Activated CD4-positive, alpha-beta T cell treated with anti-CD3 and anti-CD28 coated beads for 48 hours (primary cell): ENCODE measurements at places on chromosomes 12 and 14.
A peak's percentile ranks its signal among the peaks of the same experiment; 100 is the strongest.

DNA sequence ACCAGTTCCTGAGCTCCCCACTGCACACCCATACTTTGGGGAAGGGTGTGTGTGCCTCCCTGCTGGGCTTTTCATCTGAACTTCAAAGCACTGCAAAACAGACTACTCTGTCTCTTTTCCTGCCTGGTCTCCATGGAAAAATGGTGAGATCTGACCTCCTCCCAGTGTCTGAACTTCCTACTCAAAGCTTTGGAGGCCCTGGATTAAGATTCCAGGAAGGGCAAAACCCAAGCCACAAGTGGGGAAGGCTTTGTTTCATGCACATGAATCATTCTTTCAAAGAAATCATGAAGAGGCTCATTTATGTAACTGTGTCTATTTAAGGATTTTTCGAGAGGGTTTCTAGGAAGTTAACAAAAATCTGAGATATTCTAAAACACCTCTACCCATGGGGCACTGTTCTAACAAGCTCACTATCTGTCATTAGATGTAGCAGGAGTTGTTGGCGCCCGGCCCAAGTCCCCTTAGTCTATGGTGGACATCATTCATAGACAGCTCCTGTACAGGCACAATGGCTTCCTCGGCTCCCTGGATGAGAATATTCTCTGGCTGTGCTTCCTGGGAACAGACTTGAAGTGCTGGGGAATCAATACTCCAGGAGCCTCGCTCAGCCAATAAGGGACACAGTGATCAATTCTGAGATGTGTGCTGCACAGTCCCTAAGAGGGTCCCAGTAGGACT, 224.0 kb downstream of the KTN1 start:
- DNase-seq, result no peak

DNA sequence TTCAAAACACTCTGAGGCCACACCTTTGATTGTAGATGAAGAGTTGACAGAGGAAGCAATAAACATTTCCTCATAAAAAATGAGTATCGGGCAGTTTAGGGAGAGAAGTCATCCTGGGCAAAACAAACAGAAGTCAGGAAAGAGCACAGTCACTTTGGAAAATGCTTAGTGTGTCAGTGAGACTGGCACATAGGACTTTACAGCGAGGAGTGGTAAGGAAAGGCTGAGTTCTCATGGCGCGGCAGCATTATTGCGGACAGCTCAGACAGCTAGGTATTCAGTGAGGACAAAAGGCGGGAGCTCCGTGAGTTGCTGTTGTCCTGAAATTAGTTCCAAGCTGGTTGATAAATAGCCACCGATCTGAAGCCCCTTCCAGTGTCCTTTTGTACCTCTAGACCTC, 229.9 kb downstream of the SNAPC1 start:
- no peak for DNase-seq

- DNase-seq, result no peak
These were observed at the start of gene SRGAP1 for GRCh38 chr12:63844391-63845341. Gene SRGAP1 (plus strand): TSS chr12:63844700. CDS start chr12:63844817, 117 bp downstream.

GRCh38 chr12:124476011-124476400, 91.4 kb downstream of the NCOR2 start:
- DNase-seq, result no peak

DNA sequence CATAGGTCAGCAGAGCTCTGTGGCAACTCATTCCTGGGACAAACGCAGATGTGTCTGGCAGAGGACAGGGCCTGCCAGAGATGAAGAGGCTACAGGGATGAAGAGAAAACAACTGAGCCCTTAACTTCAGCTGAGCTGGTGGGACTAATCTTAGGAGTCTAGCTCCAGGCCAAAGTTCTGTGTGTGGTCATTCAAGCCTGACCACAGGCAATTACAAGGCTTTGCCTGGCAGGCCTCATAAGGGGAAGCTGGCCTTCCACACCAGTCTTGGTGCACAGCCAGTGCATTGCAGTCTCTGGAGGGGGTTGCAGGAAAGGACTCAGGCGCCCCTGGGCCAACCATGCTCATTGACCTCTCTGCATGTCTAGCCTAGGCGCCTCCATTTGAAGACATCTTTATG, 127.6 kb upstream of the DAAM1 start:
- DNase-seq, result no peak

GRCh38 chr12:46661110-46661845, 164.5 kb downstream of the SLC38A4 start:
- DNase-seq, result peak; percentile 7

DNA sequence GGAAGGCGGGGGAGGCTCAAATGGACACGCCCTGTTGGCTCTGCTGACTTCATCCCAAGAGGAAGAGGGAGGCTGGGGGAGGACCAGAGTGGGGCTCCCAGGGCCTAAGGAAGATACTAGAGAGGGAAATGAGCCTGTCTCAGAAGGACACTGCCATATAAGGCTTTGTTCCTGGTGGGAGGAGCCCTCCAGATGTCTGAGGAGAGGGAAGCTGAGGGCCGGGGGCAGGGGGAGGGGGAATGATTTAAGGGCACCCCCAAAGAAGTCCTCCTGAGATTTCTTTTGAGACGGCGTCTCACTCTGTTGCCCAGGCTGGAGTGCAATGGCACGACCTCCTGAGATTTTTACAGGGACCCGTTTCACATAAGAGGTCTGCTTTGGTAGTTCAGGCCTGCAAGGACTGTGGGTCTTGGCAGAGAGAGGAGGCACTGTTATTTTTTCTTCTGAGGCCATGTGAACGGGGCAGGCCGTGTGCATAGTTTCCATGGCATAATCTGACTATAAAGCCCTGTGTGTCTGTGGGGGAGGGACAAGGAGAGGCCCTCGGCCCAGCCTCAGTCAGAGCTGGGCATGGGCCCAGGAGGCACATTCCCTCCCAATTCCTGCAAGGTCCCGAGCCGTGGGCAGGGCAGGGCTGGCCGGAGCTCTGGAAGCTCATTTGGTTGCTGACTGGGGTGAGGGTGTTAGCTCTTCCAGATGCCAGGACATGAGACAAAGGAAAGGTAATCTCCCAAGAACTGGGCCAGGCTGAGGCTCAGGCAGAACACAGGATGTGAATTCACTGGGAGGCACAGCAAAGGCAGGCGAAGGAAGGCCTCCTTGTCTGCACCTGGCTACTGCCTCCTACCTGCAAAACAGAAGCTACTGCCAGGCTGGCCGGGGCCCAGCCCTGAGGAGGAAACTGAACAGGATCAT, 22.2 kb upstream of the PLEKHG3 start:
- DNase-seq, result no peak

- DNase-seq, result no peak
These were observed 1.4 kb downstream of the VAMP1 start for GRCh38 chr12:6469092-6469491.

DNA sequence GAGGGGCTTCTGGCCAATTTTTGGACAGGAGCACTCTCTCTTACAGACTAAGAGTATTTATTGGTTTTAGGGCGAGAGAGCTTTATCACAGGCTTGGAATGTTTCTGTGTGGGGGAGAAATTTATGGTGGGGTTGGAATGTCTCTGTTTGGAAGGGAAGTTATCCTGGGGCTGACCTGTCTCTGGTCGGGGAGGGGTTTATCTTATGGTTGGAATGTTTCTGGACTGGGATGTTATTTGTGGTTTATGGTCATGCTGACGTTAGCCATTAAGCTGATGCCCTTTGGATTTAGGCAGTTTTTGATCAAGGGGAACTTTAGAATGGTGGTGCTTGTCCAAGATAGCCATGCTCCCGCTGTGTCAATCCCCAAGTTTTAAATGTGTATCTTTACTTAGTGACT, 614.8 kb downstream of the DIO2 start:
- DNase-seq, result no peak

DNA sequence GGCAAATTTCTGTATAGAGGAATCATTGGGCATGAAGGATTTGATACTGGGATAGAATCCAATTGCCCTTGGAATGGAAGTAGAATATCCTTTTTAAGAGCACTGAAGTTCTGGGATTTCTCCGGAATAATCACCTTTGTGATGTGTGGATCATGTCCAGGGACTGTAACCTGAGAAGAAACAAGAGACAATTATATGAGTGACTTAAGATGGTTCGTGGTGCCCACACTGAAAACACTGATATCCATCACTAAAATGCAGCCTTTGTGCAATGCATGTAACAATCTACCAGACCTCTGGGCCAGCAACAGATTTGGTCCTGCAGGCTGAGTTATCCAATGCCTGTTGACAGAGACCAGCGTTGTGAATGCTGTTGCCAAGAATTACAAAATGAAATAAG, 48.5 kb downstream of the MDM2 start:
- no peak for DNase-seq

GRCh38 chr12:59193476-59194050, 273.3 kb upstream of the LRIG3 start:
- DNase-seq, result no peak

- no peak for DNase-seq
These were observed 53.7 kb upstream of the INSM2 start for GRCh38 chr14:35480119-35480769.

DNA sequence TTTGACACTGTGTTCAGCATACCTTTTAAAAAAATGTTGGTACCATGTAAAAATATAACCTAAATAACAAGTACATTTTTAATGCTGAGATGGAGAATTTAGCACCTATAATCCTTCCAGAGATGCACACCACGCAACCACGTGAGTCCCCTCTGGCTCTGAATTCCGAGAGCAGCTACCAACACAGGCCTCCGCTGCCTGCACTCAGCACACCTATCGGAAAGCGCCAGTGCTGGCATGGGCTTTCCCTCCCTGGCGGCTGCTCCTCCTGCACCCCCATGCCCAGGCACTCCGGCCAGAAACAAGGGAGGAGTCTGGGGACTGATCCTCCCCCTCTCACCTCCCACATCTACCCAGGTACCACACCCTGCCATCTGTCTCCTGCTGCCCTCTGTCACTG, 47.0 kb downstream of the ITPK1 start:
- DNase-seq, result no peak

- no peak for DNase-seq
These were observed 6.5 kb downstream of the DDX51 start for GRCh38 chr12:132137483-132138125.

- no peak for DNase-seq
These were observed 6.1 kb upstream of the GPRC5A start for GRCh38 chr12:12885096-12885792.

- DNase-seq, result no peak
These were observed 98.0 kb downstream of the IRF2BPL start for GRCh38 chr14:76930549-76930948.

DNA sequence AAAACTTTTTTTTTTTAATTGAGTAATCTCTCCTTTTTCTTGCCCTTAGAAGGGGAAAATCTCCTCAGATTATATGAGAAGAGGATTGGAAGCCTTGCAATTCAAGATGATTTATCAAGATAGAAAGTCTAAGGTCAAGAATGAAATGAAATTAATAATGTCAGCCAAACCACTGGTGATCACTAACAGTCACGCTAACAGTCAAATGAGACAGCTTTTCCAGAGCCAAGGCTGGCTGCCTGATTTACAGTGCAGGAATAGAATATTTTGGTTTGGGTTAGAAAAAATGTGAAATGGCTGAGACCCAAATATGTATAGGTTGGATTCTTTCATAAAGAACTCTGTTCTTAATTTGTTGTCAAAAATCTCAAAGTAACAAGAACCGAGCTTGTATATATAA, 204.3 kb downstream of the PPM1H start:
- DNase-seq, result no peak

DNA sequence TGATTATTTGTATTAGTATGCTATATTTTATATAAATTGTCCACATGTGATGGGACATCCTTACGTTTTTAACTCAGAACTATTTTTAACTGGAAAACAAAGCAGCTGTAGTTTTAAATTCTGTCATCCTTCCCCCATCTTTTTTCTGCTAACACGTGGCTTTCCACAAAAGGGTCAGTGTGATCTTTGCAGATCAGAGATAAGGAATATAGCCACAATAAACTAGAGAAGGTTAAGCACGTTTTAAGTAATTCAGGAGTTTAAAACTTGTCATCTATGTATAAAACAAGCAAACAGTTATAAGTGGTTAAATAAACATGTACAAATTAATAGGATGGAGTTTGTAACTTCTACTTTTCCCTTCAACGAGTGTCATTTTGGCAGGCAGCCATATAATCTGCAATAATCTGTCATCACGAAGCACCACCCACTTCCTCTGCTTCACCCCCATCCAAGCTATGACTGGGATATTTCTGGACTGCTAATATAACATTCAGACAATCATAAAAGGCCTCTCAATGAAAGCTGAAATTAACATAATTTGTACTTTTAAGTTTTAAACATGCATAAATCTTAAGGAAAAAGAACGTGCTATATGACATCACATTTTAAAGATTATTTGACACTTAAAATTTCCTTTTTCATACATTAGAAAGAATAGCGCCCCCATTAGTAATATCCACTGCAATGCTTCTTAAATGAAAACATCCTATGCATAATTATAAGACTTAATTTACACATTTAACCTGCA, 15.3 kb downstream of the TAOK3 start:
- DNase-seq, result peak; percentile 62

- DNase-seq, result no peak
These were observed 16.3 kb upstream of the CD9 start for GRCh38 chr12:6183689-6184428.

DNA sequence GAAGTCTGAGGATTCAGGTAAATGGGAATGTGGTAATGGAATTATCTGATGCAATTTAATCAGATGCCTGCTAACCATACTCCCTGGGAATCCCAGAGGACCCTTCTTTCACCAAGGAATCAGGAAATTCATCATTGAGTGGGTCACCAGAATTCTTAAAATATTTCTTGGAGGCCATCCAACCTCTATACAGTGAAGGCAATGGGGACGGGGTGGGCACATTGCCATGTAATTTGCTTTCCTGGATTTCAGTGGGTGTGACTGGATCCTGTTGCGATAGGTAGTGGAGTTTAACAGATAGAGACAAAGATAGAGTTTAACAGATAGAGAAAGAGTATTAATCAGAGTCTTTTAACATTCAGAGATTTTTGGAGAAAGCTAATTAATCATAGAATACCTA, 394.4 kb downstream of the DAD1 start:
- no peak for DNase-seq

DNA sequence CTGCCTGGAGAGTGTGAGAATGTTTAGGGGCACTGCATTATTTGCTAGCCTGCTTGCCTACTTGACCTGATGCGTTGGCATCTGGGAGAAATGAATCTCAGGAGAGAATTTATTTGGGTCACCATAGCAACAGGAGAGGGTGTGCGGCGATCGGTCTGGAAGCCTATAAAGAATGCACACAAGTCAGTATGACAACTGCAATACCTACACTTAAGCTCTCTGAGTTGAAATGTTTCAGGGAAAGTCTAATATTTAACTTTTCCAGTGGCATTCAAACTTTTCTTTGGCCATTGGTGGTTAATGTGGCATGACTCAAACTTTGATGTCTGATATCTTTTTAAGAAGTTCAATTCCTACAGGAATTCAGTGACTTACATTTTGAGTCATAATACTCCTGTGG, 205.1 kb downstream of the NEDD1 start:
- DNase-seq, result no peak
